Retina (tissue), 1 donor: ENCODE measurements at places on chromosomes 7 and 10.

DNA sequence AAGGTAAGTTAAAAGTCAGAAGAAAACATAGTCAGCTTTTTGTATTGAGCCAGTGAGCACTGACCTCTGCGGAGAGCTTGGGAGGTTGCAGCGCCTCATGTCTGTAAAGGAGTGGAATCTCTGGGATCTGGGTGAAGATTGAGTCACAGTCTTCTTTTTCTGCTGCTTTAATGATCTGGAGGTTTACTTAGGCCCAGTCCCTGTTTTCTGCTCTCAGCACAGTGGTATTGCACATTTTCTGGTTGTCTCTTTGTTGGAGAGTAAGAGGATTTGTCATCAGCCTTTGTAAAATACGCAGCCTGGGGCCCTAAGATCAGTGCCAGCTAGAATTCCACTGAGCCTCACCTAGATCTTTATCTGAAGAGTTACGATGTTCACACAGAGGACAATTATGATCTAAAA is 58.3 kb upstream of the GJD4 start:
- no peak for DNase-seq

GRCh38 chr10:101559596-101560297 is 28.3 kb downstream of the POLL start:
- peak; percentile 50 for DNase-seq

DNA sequence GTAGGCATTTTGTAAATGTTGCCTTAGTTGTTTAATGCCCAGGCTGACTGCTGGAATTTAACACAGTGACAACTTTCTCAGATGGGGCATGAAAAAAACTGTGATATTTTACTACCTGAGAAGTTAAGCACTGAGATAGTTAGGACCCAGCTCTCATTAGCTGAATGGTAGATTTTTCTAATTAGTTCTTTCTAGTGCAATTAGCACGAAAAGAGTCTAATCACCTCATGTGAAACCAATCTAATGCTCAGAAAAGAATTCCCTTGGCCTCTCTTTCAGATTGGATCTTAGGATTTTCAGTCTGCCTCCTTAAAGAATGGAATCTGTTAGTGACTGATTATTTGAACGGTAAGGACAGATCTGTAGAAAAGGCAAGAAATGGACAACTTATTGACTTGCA is 743.2 kb downstream of the AUTS2 start:
- no peak for DNase-seq

GRCh38 chr10:61643316-61643751 is 19.4 kb upstream of the CABCOCO1 start:
- DNase-seq: no peak

GRCh38 chr10:91493313-91493712 is 83.2 kb downstream of the HECTD2 start:
- DNase-seq: no peak

- DNase-seq: no peak
These were observed 83.7 kb downstream of the PRLHR start for GRCh38 chr10:118511711-118512110.

DNA sequence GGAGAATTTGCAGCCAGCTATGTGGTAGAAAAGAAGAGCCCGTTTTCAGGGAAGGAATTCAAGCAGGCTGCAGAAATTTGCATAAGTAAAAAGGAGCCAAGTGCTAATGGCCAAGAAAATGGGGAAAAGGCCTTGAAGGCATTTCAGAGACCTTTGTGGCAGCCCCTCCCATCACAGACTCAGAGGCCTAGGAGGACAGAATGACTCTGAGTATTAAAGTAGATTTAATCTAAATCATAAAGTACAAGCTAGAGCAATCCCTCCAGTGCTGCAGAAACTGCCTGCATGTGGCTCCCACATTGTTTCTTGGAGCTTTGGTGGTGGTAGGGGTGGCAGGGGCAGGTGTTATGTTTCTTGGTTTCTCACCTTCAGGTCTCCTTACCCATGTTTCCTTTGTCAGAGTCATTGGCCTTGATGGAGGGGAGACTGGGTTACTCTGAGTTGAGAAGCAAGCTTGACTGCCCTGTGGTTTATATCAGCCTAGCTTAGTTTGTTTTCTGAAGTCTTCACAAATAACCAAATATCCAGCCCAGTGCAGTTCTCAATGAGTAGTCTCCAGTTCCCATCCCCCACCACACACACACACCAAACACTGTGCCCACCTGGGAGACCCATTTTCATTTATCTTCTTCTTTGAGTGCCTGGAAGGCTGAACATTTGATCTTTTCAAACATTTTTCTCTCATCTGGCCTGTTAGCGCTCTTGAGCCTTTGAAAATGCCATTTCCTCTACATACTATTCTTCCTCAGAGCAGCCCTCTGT is 34.5 kb downstream of the ITPRIP start:
- DNase-seq: no peak

GRCh38 chr10:75094465-75094864 is 17.0 kb upstream of the SAMD8 start:
- no peak for DNase-seq

GRCh38 chr7:30327813-30328212 is 43.4 kb downstream of the ZNRF2 start:
- no peak for DNase-seq

DNA sequence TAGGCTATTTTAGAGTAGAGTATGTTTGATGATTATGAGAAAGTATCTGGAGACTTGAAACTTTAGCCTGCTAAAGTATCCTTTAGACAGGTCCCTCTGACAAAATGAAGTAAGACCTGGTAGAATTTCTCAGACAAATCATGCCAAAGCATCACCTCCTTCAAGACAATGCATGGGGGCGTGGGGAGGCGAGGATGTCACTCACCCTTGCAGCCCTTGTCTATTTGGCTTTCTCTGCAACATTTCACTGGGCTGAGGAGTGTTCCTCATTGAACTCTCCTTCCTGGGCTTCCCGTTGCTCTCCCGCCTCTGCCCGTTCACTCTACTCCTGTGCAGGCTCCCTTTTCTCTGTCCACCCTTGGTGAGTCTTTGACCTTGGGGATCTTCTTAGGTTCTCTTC is 98.5 kb downstream of the JAZF1 start:
- no peak for DNase-seq

DNA sequence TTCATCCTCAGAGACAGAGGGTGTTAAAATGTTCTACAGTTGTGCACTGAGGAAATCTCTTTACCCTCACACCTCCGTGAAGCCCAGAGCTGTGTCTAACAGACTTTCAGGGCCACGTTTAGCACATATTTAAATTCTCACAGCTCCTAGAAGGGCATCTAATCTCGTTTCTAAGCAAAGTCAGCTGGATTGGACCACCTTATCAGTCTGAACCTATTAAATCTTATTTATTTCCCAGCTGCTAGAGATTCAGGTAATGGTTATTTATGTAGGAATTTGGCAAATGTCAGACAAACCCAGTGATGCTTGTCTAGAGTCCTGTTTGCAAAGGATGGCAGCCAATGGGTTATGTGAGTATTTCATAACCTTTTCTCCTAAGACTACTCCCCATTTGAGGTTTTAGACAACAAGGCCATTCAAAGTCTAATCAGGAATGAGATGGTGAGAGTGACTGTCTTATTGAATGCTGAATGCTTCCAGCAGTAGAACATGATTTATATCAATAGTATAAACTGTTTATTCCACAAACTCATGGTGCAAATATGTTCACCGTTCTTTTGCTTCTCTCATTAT is 54.8 kb upstream of the EXOC4 start:
- no peak for DNase-seq

- DNase-seq: no peak
These were observed 23.9 kb upstream of the LEP start for GRCh38 chr7:128217030-128217805.

- DNase-seq: no peak
These were observed 142.0 kb downstream of the PTPN20 start for GRCh38 chr10:47053081-47053798.

GRCh38 chr10:99395750-99396445 is 34.5 kb downstream of the GOT1 start:
- DNase-seq: no peak

DNA sequence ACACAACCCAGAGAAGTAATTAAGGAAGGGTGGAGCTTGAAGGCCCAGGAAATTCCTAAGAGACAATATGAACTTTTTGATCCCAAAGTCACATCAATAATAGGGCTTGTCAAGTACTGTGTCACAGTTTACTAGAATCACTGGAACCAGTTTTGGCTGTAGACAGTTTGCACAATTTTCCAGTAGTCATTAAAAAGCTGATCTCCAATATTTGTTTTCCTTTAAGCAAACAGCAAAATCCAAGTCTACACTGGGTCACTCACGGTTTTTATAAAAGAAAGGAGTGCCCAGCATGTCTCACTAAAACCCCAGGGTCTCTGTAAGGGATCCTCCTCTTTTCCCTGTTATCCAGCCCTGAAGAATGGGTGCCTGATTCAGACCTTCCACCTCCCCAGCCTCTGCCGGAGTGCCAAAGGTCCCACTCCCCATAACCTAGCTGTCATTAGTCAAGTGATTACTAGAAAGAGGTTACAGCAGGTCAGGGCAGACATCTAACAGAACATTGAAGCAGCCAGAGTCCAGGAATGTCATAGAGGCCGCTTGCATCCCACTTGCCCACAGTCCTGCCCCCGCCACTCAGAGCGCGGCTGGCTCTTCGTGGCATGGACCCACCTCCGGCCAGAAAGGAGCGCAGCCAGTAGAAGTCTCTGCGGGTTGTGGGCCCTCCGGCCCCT is 552 bp downstream of the SLC25A16 start:
- DNase-seq: peak; percentile 2

DNA sequence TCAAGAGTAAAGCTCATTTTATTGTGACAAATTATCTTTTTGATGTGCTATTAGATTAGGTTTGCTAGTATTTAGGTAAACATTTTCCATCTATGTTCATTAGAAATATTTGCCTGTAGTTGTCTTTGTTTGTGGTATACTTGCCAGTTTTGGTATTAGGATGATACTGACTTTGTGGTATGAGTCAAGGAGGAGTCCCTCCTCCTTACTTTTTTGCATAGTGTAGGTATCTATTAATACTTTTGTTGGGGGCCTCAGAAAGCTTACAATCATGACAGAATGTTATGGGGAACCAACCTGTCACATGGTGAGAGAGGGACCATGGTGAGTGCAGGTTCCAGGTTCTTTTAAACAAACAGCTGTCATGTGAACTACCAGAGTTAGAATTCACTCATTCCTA is 102.1 kb downstream of the ZWINT start:
- no peak for DNase-seq

DNA sequence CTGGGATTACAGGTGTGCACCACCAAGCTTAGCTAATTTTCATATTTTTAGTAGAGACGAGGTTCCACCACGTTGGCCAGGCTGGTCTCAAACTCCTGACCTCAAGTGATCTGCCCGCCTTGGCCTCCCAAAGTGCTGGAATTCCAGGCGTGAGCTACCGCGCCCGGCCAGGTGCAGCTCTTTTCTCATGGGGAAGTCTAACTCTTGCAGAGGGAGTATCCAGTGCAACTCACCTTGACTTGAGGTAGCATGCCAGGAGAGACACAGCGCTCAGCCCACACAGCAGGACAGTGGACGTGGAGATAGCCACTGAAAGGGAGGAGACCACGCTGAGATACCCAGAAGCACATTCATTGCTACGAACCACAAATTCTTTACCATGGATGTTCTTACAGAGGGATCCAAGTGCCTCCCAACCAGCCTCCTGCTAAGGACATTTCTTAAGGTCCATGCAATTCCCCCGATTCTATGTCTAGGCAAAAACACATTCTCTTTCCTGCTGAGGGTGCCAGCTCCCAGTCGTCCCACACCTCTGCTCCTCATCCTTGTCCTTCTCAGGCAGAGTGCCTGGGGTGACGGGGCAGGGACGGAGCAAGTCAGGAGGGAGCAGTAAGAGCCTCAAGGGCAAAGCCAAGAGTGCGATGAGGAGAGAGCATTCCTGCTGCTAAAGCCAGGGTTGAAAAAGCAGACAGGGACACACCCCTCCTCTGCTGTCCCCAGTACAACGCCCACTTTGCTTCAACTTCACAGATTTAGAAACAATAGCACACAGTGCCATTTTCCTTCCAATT is 21.0 kb downstream of the IL15RA start:
- DNase-seq: no peak

DNA sequence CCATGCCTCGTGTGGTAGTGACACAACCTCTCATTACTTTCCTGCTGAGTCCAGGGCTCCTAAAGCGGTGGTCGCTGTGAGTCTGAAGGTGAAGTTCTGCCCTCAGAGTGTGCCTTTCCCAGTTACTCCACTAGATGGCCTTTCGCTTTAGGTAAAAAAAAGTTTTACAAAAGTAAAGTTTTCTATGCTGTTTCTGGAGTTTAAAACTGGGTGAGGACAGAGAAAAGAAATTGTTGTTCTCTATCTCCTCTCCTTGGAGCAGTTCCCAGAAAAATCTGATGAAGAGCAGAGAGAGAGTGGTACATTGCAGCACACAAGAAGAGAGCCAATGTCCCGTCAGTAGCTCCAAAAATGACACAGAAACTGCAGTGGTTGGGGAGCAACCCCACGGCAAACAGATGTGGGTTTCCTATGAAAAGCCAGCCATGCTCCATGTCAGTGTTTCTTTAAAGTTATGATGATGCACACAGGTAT is 257.1 kb downstream of the GLI3 start:
- DNase-seq: peak; percentile 53
